ENCODE measurements at places on chromosomes 3 and 15.
A peak's percentile ranks its signal among the peaks of the same experiment; 100 is the strongest.

DNA sequence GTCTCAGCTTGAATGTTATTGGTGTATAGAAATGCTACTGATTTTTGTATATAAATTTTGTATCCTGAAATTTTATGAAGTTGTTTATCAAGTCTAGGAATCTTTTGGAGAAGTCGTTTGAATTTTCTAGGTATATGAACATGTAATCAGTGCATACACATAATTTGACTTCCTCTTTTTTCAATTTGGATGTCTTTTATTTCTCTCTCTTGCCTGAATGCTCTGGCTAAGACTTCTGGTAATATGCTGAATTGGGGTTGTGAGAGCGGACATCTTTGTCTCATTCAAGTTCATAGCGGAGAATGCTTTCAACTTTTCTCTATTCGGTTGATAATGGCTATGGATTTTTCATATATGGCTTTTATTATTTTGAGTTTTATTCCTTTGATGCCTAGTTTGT lies 100.9 kb upstream of the MCTP2 start:
- no peak for DNase-seq

DNA sequence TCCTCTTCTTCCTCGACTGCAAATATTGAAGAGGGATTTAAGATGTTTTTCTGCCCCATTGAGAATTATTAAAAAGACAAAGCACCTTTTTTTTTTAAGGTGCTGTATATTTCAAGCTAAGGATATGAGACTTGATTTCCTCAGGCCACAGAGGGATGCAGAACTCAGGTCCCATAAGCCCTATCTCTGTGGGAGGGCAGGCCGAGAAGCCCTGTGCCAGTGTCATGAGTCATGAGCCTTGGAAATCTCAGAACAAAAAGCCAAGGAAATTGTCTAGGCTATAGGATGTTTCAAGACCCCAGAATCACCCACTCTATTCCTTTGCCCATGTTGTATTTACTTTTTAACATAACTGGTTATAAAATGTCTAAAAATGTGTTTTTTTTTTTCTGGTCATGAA lies 7.3 kb downstream of the ESYT3 start:
- no peak for DNase-seq

- DNase-seq: no peak
Measured at GRCh38 chr3:151357463-151357850, 27.1 kb downstream of the P2RY12 start.

DNA sequence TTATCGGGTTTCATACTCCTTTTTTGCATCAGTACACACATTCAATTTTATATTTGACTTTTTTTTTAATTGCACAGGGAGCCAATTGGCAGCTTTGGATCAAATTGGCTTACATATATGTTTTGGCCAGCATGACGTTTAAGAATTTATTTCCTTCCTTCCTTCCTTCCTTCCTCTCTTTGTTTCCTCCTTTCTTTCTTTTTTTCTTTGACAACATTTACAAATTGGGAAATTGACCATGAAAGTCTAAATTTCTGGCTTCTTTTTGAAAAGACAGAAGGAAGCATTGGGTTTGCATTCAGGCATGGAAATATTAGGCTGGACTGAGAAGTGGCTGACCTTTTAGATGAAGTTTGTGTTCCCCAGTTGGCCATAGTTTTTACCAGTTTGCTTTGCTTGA lies 103.4 kb upstream of the IGSF10 start:
- DNase-seq: no peak

DNA sequence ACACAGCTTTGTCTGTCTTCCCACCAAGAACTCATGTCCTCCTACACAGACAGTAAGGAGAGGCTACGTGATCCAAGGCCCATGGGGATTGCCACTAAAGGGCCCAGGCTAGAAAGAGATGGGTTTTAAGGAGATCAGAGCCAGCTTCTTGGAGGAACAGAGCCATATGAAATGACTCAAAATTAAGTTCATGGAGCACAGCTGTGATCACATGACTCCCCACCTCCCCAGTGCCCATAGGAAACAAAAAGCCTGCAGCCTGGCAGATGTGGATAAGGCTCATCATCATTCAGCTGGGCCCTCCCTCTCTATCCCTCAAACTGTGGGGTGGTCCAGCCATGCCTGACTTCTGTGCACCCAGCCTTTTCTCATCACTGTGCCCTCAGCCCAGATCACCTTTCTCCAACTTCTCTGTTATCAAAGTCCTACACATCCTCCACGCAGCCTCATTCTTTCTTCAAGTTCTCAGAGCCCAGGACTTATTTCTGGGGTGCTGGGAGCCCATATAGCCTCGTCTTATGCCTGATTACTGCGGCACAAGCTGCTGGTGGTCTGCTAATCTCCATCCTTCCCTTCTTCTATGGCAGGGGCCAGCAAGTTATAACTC lies 137.6 kb downstream of the SMAD6 start:
- DNase-seq: no peak

DNA sequence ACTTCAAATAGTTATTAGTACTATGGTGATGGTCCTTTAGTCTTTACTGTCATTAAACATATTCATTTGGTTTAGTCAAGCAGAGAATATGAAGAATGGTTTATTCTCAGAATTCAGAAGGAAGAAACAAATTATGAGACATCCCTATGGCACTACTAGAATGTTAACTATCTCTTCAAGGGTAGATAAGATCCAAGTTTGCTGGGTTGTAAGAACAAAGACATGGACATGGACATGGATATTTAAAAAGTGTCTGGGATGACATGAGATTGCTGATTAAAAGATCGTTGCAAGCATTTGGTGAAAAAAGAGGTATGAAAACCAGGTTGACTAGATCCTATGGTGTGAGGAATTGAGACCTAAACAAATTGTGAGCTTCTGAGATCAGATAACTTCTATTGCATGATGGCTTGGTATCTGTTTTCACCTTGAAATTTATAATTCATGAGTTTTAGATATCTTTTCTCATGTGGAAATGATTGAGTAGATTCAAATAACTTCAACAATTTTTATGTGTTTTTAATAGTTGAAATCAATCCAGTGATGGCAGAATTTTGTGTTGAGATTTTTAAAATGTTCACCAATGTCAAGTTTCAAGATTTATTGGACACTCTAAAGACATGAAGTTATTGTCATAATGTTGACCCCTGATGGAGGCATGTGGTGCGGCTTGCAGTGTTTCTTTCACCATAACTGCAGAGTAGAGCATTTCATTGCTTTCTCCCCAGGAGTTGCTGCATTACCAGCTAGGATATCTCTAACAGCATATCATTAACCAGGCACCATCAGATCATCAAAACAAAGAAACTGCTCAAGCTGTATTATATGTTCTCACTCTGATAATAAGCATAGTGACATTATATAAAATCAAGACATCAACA lies 72.6 kb downstream of the NAALADL2 start:
- no peak for DNase-seq

DNA sequence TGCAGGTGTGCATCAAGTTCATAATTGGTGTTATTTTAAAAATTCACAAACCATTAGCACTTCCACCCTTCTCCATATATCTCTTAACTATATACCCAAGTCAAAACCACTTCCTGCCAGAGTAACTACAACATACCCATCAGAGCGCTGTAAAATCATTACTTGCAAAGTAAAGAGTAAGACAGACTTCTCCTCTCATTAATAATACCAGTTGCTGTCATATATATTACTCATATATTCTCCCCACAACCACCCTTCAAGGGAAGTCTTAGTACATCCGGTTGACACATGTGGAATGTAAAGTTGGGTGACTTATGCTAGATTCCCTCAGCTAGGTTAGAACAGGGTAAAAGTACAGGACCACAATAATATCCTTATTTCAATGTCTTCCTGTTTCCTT lies 5.6 kb downstream of the TERC start:
- DNase-seq: no peak

DNA sequence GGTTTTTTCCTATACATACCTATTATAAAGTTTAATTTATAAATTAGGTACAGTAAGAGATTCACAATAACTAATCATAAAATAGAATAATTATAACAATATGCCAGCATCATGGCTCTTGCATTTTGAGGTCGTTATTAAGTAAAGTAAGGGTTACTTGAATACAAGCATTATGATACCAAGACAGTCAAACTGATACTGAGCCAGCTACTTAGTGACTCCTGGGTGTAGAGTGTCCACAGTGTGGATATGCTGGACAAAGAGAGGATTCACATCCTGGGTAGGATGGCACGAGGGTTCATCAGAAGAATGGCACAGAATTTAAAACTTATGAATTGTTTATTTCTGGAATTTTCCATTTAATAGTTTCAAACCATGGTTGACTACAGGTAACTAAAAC lies 157.2 kb upstream of the IL12A start:
- DNase-seq: no peak

GRCh38 chr3:73422571-73422970 lies 202.2 kb downstream of the PDZRN3 start:
- DNase-seq: no peak

GRCh38 chr3:63927422-63928280 lies 15.5 kb upstream of the SCAANT1 start:
- no peak for DNase-seq

DNA sequence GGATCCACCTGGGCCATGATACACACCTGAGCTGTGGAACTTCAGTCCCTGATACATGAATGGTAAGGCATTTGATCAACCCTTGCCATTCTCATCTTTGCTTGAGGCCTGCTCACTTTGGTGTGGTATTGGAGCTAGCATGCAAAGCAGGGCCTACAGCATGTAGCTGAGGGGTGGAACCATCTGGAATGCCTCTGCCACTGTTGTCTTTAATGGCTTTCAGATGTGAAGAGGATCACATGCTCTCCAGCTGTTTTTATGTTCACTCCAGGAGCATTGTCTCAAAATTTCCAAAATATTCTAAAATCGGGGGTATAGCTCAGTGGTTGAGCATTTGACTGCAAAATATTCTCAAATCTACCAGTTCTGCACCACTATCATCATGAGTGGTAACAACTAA lies 64.4 kb upstream of the PHLDB2 start:
- DNase-seq: no peak

DNA sequence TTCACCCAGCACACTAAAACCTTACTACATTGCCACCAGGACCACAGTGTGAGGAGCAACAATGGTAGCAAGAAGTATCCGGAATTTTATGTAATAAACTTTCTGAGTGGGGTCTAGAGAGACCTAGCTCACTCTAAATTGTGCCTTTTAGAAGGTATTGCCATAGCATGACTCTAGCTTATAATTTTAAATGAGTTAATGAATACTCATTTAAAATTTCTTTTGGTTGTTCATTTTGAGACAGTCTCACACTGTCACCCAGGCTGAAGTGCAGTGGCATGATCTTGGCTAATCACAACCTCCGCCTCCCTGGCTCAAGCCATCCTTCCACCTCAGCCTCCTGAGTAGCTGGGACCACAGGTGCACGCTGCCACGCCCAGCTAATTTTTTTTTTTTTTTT lies 26.2 kb downstream of the EDC3 start:
- no peak for DNase-seq

DNA sequence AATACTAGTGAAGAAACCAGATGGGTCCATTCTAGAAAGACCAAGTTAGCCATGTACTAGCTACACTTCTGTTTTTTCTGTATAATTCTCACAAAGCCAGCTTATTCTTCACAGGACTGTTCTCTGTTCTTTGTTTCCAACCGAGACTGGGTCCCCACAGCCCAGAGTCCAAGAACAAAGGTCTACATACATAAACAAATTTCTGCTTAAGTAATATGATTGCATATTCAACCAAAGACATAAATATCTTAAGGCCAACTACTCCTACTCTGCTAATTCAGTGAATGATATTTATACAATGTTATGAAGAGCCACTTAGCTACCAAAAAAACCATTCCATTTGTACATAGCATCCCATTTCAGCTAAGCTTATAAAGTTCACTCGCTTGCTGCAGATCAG lies 299.8 kb upstream of the CCDC54 start:
- no peak for DNase-seq

GRCh38 chr3:40254891-40255290 lies 54.6 kb upstream of the EIF1B start:
- no peak for DNase-seq

GRCh38 chr3:115623044-115623868 lies at the start of gene GAP43:
Gene GAP43 (plus strand): TSS chr3:115623510. CDS start chr3:115623690, 180 bp downstream.
- DNase-seq: peak; percentile 6

- no peak for DNase-seq
Measured at GRCh38 chr15:96867992-96868391, 537.5 kb downstream of the NR2F2 start.

GRCh38 chr3:79367803-79368202 lies 400.0 kb downstream of the ROBO1 start:
- no peak for DNase-seq

DNA sequence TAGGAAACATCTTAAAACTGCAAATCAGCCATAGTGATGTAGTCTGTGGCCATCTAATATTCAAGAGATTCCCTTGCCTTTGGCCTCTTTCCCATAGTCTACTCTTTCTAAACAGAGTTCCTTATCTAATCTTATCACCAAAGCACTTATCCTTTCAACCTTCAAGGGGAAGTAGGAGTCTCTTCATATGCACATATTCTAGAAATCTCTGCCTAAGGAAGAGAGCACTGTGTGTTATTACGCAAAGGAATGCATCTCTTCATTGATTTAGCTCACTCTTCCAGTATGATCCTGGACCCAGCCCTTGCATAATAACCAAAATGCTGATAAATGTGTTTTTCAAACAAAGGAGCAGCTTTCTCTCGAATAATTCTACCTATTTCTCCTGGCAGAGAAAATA lies 253.7 kb upstream of the TPRG1 start:
- no peak for DNase-seq

DNA sequence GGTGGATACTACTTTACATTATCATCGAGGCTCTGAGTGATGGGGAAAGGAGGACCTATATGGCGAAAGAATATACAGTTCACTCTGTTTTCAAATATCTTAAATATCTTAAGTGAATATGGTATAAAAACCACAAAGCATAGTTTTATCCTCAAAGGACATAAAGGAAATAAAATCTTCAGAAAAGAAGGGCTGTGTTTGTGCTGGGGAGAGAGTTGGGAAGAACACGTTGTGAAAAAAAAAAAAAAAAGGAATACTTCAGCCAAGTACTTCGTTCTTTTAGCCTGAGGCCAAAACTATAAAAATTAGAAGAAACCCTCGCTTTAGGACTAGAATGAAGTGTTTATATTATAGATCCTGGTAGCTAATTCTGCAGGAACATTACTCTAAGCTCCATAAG lies 10.2 kb upstream of the TMEM212 start:
- DNase-seq: no peak

GRCh38 chr15:64749167-64749566 lies 26.2 kb downstream of the RBPMS2 start:
- DNase-seq: no peak

- DNase-seq: no peak
Measured at GRCh38 chr3:128376516-128376915, 90.2 kb downstream of the DNAJB8 start.

GRCh38 chr15:61729646-61730045 lies 330.6 kb downstream of the VPS13C start:
- DNase-seq: no peak

- DNase-seq: peak; percentile 57
Measured at GRCh38 chr15:77034695-77035489, 36.0 kb downstream of the TSPAN3 start.

Measured in activated CD4-positive, alpha-beta T cell treated with anti-CD3 and anti-CD28 coated beads, Interleukin-2, amount 50 U/mL, for 48 hours (primary cell).